ENCODE measurements at places on chromosomes 16 and 17. TPM values are rescaled to one million over a fixed set of nuclear protein-coding genes. Genes with fewer than 3 reads are reported as not detected.

The CDT1 gene
- total RNA-seq, result 2.1 TPM

The AMDHD2 gene
- total RNA-seq, result 17.9 TPM

The KCNJ18 gene
- total RNA-seq, result not detected

The MAPT gene
- total RNA-seq, result under 0.01 TPM

The TLCD3B gene
- total RNA-seq, result not detected

The TBKBP1 gene
- total RNA-seq, result 8.9 TPM

The RHBDL1 gene
- 19.2 TPM for total RNA-seq

The IRX3 gene
- total RNA-seq, result 3.4 TPM

The PLCG2 gene
- total RNA-seq, result 2.1 TPM

The LGALS9B gene
- not detected for total RNA-seq

The TLCD3A gene
- 32.8 TPM for total RNA-seq

The RNF112 gene
- total RNA-seq, result 0.43 TPM

The TMEM235 gene
- total RNA-seq, result not detected

The WDR59 gene
- 6.4 TPM for total RNA-seq

The CSH1 gene
- not detected for total RNA-seq

The OSGIN1 gene
- 1.7 TPM for total RNA-seq

The C17orf78 gene
- not detected for total RNA-seq

The WFIKKN1 gene
- total RNA-seq, result 0.21 TPM

The CLEC3A gene
- not detected for total RNA-seq

The KRTAP1-1 gene
- 0.24 TPM for total RNA-seq

The CA5A gene
- total RNA-seq, result not detected

The SEPHS2 gene
- 10.0 TPM for total RNA-seq
